ENCODE measurements at places on chromosomes 7 and 10. TPM values are rescaled to one million over a fixed set of nuclear protein-coding genes. Genes with fewer than 3 reads are reported as not detected.

DNA sequence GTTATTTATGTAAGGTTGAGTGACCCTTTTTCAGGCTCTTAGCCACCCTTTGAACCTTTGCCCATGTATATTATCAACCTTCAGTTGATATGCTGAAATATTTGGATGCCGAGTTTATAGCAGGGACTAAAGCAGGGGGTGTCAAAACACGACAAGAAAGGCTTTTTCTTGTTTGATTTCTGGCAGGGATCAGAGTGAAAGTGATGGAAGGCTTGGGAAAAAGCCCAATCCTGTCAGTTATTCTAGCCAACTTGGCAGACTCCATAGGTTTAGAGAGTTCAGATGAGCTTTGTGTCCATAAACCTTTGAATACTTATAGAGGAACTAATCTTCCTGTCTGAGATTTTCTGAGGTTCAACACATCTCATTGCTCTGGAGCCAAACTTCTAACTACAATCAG is 47.5 kb downstream of the INHBA start:
- DNase-seq: no peak

The FGFR2 gene
- 15.3 TPM for total RNA-seq

- DNase-seq: peak; percentile 11
These were observed 1.0 kb downstream of the SORCS3 start for GRCh38 chr10:104641937-104642657.

The SGMS1 gene
- total RNA-seq: 12.4 TPM

- DNase-seq: no peak
These were observed 56.8 kb upstream of the JAZF1 start for GRCh38 chr7:28237363-28237762.

- no peak for DNase-seq
These were observed 115.4 kb downstream of the CABCOCO1 start for GRCh38 chr10:61778137-61778536.

Measured in endothelial cell (in vitro differentiated cells).